ENCODE measurements at places on chromosomes 4 and X.

DNA sequence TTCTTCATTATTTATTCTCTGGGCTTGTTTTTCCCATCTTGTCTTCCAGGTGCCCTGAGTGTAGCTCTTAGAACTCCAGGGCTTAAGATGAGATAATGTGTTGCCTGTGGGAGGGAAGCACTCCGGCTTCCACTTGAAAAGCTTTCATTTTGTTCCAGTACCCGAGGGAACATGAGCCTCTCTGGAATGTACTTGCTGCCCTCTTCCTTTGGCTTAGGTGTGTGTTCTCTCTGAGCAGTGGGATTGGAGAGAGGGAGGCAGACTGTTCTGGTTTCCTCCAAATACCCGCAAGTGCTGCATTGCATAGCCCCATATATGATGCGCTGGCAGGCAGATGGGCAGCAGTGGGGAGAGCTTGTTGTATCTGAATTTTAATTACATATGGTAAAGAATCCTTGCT lies 861 bp upstream of the DTHD1 start:
- no peak for DNase-seq

DNA sequence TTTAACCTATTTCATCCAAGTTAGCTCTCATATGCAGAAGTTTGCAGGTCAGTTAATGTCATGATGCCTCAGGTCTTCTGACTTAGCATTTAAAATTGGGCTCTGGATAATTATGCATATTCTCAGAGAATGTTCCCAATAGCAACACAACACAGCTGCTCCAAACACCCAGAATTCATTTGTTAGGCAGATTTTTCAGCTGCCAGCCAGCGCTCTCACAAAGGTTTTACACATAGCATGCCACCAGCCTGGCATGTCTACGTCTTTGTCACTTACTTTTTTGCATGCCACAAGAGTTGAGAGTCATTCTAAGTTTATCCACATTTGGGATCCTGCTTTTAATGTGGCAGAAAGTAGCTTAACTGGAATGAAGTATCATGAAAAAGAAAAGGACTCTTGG lies 84.8 kb downstream of the LIMCH1 start:
- DNase-seq = no peak

GRCh38 chr4:73275318-73275654 lies 16.7 kb upstream of the ANKRD17 start:
- DNase-seq = no peak

DNA sequence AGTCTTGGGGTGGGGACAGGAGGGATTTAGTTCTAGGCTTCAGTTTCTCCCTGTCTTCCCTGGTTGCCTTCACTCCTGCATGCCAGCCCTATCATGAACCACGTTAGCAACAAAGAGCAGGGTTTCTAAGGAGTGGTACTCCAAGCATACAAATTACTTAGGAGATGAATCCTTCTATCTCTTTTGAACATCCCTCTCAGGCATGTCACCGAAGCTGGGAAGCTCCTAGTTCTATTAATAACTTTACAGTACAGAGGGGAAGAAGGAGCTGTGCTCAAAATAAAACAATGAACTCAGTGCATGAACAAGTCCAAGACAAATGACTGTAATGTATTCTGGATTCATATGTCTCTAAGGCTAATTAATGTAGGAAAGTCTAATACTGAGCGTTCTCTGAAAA lies 450.6 kb upstream of the RASGEF1B start:
- no peak for DNase-seq

GRCh38 chrX:23317799-23318724 lies 16.6 kb upstream of the PTCHD1 start:
- peak; percentile 56 for DNase-seq

GRCh38 chr4:143358923-143359643 lies 22.4 kb downstream of the GAB1 start:
- no peak for DNase-seq

DNA sequence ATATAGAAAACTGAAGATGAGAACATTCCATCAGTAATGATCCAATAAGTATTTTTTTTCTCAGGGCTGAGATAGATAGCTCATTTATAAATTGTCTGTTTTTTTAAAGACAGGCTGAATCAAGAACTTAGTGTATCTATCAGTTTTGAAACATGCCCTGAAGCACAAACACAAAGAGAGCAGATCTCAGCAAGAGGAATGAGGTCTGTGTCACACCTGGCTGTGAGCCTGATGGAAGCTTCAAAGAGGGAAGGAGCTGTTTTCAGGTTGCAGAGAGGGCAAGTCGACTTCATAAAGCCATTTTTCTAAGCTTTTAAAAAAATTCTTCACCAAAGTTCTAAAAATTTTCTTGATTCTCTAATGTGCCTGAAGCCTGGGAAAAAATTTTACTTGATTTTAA lies 434.9 kb downstream of the PDGFC start:
- no peak for DNase-seq

DNA sequence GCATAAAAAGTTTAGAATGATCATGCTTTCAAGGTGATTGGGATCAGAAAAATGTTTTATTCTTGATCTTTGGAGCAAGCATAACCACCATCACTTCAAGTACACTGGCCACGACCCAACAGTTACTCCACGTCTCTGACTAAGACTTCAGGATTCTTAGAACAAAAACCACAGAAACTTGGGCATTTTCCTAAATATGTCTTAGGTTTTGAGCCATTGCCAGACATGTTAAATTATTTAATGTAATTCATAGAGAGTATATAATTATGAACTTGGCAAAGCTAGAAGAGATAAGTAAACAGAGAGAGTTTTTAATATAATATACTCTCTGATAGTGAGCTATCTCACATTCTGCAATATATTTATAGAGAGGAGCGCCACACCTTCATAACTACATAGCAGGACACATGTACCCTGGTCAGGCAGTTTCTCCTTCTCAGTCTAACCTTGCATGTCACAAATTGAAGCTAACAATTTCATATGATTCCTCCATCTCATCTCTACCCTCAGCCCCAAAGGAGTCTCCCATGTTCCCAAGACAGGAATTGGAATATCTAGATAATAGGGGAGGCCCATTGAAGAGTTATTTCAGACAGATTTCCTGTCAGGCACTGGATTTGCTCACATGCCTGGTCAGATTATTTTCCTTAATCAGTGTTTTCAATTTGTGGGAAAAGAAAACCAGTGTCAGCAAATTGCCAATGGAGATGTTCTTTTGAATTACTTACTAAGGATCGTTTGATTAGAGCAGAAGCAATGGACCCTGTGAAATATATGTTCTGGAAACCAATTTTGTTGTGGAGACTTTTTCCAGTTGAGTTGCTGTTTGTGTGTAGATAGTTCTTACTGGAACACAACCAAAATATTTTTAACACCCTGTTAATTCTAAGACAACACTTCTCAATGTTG lies 61.7 kb upstream of the GUCY1A1 start:
- no peak for DNase-seq

- no peak for DNase-seq
Measured at GRCh38 chr4:2489841-2490552, 21.1 kb downstream of the RNF4 start.

DNA sequence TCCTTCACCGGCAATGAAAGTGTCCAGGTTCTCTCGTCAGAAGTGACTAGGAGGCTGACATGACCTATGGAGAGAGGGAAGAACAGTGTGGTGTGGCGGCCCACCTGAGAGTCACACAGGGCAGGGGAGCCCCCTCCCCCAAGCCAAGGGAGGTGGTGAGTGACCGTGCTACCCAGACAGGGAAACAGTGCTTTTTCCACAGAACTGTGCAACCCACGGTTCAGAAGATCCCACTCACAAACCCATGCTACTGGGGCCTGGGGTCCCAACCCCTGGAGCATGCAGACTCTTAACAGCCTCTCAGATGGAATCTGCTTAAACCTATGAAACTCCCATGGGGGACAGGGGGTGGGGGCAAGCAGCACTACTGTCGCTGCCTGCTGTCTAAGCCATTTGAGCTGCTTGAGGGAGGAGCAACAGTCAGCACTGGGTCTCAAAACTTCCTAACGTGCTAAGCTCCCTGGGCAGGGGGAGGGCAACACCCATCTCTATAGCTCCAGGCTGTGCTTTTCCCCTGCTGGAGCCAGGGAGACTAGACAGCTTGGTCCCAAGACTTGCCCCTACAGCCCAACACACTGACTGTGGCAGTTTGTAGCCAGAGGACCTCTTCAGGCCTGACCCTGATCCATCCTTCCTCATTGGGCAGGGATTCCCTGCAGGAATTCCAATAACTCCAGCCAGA lies 850.4 kb upstream of the AADAT start:
- no peak for DNase-seq

GRCh38 chr4:522911-523443 lies 24.0 kb downstream of the PIGG start:
- DNase-seq = no peak

DNA sequence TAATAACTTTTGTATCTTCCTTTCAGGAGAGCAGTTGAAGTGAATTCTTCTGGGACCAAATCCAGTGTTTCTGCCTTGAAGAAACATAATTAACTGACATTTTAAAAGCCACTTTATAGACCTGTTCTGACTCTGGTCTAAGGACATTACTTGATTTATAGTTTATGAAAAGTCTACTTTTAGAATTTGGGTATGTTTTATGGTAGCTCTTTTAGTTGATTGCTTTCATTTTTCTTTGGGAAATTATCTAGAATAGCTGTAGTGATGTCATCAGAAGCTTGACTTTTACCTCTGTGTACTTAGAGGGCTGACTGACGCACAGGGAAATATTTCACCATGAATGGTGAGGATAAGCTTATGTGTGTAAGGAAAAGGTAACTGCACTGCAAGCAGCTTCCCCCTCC lies 131.8 kb upstream of the LIMCH1 start:
- no peak for DNase-seq

- no peak for DNase-seq
Measured at GRCh38 chrX:7771788-7772438, 71.1 kb upstream of the VCX start.

- DNase-seq = no peak
Measured at GRCh38 chr4:176883681-176884418, 91.1 kb upstream of the VEGFC start.

GRCh38 chrX:140167551-140167950 lies 202.2 kb upstream of the CXorf66 start:
- DNase-seq = no peak

DNA sequence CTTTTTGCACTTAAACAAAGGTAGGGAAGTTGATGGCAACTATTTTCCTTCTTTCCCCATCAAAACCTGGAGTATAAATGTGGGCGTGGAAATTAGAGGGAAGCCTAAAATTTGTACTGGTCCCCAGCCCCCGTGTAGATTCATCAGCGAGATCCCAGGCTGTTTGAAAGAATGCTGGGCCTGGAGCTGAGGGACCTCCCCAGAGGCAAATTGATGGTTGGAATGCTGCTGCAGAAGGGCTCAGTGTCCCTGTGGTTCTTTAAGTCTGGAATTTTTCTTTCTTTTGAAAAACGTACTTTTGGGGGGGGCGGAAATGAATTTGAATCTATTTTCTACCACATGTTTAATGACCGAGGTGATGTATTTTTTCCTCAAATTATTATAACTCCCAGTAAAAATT lies 197.2 kb downstream of the CBR4 start:
- DNase-seq = no peak

DNA sequence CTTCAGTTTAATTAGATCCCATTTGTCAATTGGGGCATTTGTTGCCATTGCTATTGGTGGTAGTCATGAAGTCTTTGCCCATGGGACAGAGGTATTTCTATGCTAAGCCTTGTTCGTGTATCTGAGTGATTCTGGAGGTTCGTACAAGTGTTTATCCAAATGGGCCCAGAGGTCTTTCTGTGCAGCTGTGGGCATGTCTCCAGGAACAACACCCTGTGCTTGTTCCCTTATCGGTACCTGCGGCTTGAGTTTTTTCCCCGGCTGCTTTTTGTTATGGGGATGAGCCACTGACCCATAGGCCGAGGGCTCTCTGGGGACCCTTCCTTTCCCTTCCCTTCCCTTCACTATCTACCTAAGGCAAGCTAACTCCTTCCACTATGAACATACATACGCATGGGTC lies 81.4 kb upstream of the WDR1 start:
- DNase-seq = no peak

DNA sequence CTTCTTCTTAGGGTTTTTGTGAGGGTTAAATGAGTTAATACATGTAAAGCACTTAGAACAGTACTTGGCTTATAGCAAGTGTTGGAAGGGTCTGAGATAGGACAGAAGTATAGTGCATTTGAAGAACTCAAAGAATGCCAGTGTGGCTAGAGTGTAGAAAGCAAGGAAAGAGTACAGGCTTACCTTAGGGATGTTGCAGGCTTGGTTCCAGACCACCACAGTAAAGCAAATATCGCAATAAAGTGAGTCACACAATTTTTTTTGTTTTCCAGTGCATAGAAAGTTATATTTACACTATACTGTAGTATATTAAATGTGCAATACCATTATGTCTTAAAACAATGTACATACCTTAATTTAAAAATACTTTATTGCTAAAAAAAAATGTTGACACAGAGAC lies 41.3 kb downstream of the KIF4A start:
- DNase-seq = no peak

DNA sequence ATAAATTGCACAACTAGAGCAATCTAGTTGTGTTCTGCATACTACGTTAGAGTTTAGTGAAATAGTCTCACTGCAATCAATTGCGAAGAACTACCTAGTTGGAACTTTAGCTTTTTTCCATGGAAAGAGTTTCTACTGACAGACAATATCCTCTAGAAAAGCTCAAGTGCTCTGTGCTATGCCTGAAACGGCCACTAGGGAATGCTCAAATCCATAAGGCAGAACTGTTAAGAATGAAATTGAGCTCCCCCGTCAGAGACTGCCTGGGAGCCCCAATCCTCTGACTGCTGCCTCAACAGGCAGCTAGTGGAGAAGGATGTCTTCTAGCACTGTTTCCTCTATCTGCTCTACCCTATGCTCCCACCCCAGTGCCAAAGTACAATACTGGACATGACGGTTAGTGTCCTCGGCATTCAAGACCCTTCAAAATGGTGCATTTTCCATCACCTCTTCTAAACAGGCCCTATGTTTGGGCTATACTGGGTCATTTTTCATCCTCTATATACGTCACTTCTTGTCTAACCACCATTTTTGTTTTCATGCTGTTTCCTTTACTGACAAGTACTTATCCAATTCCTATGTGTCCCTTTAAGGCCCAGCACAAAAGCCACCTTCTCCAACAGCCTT lies 35.3 kb downstream of the FRMD7 start:
- DNase-seq = peak; percentile 66

- DNase-seq = no peak
Measured at GRCh38 chr4:121428721-121429120, 47.9 kb upstream of the QRFPR start.

- no peak for DNase-seq
Measured at GRCh38 chr4:152189451-152190179, 346.3 kb downstream of the FBXW7 start.

- DNase-seq = peak; percentile 3
Measured at GRCh38 chr4:105894660-105895582, at the start of gene NPNT. Gene NPNT, plus strand, starts transcription at chr4:105895471. Its CDS starts 182 bp downstream, at chr4:105895653.

- no peak for DNase-seq
Measured at GRCh38 chrX:113305496-113305895, 464.9 kb upstream of the AMOT start.
